NCI-H1694 (cell line): ENCODE measurements at places on chromosomes 12 and 14.

- DNase-seq = peak; percentile 65
Measured at GRCh38 chr14:67837011-67837624, 17.5 kb downstream of the RAD51B start.

DNA sequence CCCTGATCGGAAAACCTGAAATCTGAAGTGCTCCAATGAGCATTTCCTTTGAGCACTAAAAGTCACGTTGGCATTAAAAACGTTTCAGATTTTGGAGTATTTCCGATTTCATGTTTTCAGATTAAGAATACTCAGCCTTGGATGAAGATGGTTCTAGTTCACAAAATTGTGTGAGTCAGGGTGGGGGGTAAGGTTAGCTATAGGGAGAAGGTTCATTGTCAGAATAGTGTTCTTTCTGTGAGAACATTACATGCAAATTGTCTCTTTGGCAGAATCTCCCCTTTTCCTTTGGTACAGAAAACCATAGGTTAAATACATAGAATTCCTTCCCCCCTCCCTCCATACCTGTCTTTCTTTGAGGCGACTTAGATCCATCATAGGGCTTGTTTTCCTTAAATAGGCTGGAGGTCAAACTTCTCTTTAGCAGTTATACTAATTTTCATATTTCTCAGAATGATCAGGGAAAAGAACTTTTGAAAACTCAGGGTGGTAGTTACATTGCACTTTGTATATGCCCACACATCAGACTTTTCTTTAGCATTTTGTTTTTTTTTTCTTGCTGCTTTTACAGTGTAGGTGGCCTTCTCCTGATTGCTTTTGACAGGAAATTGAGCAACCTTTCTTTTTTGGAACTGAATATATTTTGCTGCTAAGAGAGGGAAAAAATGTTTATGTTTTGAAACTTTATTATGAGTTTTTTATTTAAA, 503.5 kb downstream of the PCNX1 start:
- no peak for DNase-seq

- DNase-seq = no peak
Measured at GRCh38 chr14:54369343-54369742, 27.5 kb upstream of the CDKN3 start.

- DNase-seq = no peak
Measured at GRCh38 chr12:90151491-90152015, 442.9 kb upstream of the ATP2B1 start.

DNA sequence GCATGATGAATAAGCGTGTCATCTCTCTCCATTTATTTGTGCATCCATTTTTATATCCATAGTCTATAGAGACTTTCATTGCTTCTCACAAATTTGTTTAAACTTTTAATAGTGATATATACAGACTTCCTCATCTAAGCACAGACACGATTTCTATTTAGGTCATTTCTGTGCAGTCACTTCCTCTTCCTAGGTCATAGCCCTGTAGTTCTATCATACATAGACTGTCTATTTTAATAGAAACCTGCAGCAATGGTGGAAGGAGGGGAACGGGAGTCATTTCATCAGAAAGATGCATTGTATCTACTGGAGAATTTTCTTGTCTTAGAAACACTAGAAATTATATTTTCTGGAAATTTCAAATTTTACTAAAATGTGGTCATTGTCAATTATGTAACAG, 133.4 kb upstream of the FGD4 start:
- no peak for DNase-seq

- no peak for DNase-seq
Measured at GRCh38 chr12:130357241-130357640, 19.6 kb downstream of the PIWIL1 start.

GRCh38 chr14:60651086-60651795, 2.0 kb upstream of the SIX1 start:
- no peak for DNase-seq

DNA sequence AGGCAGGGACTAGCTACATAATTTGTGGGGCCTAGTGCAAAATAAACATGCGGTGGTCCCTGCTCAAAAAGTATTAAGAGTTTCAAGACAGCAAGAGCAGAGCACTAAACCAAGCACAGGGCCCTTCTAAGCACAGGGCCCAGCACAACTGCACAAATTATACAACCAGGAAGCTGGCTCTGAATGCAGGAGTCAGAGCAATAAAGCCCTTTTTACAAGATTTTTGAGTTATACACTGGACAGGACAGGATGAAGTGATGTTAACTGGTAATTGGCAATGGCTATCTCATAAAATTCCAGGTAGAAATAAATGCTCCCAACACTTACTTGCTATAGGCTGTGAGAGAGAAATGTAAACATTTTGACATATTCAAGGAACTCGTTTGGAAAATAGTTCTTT, 86.2 kb upstream of the GPHB5 start:
- no peak for DNase-seq

DNA sequence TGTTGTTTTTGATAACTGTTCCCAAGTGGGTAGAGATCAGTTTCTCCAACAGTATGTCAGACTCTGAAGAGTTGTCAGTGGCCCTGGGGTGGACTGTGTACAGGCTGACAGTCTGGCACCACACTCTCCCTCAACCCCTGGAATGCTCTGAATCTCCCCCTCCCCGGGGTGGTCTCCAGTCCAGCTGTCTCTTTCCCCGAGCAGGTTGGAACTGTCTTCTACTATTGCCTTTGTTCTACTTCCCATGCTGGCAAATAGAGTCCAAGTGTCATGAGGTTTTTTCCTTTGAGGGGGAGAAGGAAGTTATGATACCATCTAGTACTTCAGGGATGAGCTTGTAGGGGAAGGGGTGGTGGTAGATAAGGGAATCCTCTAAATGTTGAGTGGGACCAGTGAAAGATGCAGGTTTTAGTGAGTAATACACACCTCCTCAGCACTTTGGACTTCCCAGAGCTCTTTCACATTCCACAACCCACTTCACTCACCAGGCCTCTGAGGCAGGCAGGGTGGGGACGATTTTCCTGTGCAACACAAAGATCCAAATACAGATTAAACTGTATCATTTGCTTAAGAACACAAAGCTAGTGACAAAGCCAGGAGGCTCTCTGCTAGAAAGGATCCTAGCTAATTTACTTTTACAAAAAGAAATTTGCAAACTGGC, 170.7 kb upstream of the GZMB start:
- no peak for DNase-seq

- DNase-seq = no peak
Measured at GRCh38 chr12:100720016-100720654, 74.4 kb upstream of the ANO4 start.
